Ovary (tissue), 10 donors: ENCODE measurements at places on chromosomes 1 and 21. TPM values are rescaled to one million over a fixed set of nuclear protein-coding genes. Genes with fewer than 3 reads are reported as not detected.

- no peak overlapping the region for H3K27ac ChIP-seq
- no peaks in the 10 kb centered on the region for H3K36me3 ChIP-seq
- DNase-seq = no peak
Measured at GRCh38 chr1:220785166-220786056, 1.3 kb upstream of the MTARC1 start.

GRCh38 chr1:19925342-19926070 is 2.1 kb upstream of the PLA2G2E start:
- H3K27ac ChIP-seq = no peak overlapping the region
- DNase-seq = no peak
- no peaks in the 10 kb centered on the region for H3K36me3 ChIP-seq
- H3K4me1 ChIP-seq = peaks cover 2% of the 10 kb centered on the region

DNA sequence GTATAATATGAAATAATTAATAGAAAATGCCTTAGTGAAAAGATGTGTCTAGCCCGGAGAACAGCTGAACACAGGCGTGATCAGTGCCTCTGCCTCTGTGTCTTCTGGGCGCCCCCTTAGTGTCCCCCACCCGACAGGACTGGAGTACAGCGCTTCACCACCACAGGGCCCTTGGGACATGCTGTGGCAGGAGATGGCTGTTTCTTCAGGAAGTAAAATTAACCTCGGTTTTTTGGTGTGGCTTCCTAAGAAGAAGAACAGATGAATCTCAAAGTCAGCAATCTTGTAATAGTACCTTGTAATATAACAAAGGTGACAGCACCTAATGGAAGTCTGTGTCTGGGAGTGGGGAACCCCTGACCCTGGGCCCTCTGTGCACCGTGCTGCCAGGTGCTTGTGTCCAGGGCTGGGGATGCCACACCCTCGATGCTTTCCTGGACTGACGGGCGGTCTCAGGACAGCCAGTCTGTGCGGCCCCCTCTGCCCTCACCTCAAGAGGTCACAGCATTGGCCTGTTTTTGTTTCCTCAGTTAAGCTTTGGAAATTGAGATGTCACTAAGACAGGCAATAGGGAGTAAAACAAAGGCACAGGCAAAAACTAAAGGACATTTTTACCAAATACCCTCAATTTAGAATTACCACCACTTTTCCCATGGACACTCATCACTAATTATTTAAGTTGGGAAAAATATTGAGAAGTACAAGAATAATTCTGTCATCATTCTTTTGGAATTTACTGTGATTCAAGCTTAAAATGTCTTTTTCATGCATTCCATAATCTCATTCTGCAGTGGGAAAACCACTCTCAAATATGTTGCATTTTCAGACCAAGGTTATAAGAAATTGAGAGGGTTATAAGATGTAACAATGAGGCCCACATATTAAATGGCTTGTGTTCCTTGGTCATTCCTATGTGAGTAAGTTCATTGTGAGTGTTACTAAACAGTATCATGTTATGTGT is 79.3 kb downstream of the ADARB1 start:
- no peaks in the 10 kb centered on the region for H3K4me1 ChIP-seq
- no peak overlapping the region for H3K27ac ChIP-seq
- no peaks in the 10 kb centered on the region for H3K27me3 ChIP-seq
- H3K36me3 ChIP-seq = no peaks in the 10 kb centered on the region
- H3K4me3 ChIP-seq = no peak overlapping the region

- no peaks in the 10 kb centered on the region for H3K27me3 ChIP-seq
- no peak overlapping the region for H3K27ac ChIP-seq
- no peak for DNase-seq
- peaks cover 3% of the 10 kb centered on the region for H3K4me1 ChIP-seq
- no peaks in the 10 kb centered on the region for H3K36me3 ChIP-seq
Measured at GRCh38 chr1:207672522-207673130, 27.7 kb downstream of the CR1L start.

- H3K27me3 ChIP-seq = no peaks in the 10 kb centered on the region
- H3K36me3 ChIP-seq = no peaks in the 10 kb centered on the region
- peak; percentile 35 for DNase-seq
- H3K4me3 ChIP-seq = no peak overlapping the region
Measured at GRCh38 chr1:210294999-210295745, 33.5 kb upstream of the HHAT start.

DNA sequence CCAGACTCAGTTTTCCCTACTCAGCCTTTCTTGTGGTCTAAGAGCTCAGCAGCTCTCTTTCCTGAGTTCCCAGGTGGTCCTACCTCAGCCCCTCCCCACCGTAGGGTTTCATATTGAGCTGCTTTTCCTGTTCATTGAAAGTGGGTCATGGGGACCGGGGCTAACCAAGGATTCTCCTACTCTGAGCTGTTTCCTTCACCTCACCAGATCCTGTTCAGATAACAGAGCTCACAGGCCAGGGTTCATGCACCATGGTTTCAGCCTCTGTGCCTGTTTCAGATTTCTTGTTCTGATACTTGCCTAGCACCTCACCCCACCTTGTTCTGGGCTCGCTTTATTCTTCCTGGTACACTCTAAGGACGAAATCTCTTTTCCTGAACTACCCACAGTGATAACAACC is 8.5 kb downstream of the UBQLN4 start:
- no peaks in the 10 kb centered on the region for H3K36me3 ChIP-seq
- H3K4me3 ChIP-seq = no peak overlapping the region
- H3K27ac ChIP-seq = no peak overlapping the region
- DNase-seq = no peak

DNA sequence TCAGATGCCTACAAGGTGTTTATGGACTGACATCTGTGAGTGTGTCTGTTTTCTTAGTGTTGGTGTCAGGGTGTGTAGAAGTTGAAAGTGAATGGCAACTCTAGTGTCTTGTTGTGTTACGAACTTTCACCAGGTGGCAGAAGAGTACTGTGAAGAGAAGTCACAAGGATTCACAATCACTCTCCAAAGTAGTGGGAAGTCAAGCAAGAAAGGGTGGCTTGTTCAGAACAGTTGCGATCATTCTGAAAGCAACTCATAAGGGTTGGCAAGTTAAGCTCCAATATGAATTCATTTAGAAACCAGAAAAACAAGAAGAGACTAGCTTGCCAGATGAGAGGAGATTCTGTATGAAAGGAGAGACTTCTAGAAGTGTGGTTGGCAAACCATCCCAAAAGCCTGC is 86.1 kb downstream of the FASLG start:
- no peaks in the 10 kb centered on the region for H3K27me3 ChIP-seq
- peaks cover 3% of the 10 kb centered on the region for H3K4me1 ChIP-seq
- H3K36me3 ChIP-seq = no peaks in the 10 kb centered on the region

DNA sequence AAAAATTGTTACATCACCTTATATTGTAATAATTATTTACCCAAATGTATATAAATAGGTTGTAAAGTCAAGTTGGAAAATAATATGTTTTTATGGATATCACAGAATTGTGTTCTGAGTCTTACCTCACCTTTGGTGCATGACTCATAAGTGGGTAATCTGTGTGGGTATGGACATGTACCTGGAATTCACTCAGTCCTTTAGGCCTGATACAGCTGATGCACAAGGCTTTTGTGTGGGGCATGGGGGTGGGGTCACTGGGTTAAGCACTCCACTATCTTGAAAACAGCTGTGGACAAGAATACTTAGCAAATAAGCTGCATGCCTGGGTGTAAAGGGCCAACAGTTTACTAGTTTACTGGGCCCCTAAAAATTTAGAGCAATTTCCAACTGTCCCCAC is 34.4 kb downstream of the INKA2 start:
- no peaks in the 10 kb centered on the region for H3K36me3 ChIP-seq
- no peaks in the 10 kb centered on the region for H3K27me3 ChIP-seq
- no peaks in the 10 kb centered on the region for H3K4me1 ChIP-seq
- H3K4me3 ChIP-seq = no peak overlapping the region
- no peak overlapping the region for H3K27ac ChIP-seq
- no peak for DNase-seq

GRCh38 chr1:119924948-119925898 is 28.9 kb upstream of the ADAM30 start:
- DNase-seq = no peak
- H3K4me1 ChIP-seq = no peaks in the 10 kb centered on the region
- H3K27me3 ChIP-seq = no peaks in the 10 kb centered on the region
- H3K4me3 ChIP-seq = no peak overlapping the region
- no peaks in the 10 kb centered on the region for H3K36me3 ChIP-seq
- H3K27ac ChIP-seq = no peak overlapping the region

- H3K4me3 ChIP-seq = no peak overlapping the region
- no peaks in the 10 kb centered on the region for H3K27me3 ChIP-seq
- no peak for DNase-seq
- no peak overlapping the region for H3K27ac ChIP-seq
- no peaks in the 10 kb centered on the region for H3K36me3 ChIP-seq
- H3K4me1 ChIP-seq = no peaks in the 10 kb centered on the region
Measured at GRCh38 chr1:232966663-232967062, 16.3 kb downstream of the NTPCR start.

UMODL1 gene
- total RNA-seq = 0.26 TPM

FOXD2 gene
- total RNA-seq = 0.08 TPM

ESRRG gene
- 1.2 TPM for total RNA-seq
